ENCODE measurements at places on chromosomes 16 and 17.

DNA sequence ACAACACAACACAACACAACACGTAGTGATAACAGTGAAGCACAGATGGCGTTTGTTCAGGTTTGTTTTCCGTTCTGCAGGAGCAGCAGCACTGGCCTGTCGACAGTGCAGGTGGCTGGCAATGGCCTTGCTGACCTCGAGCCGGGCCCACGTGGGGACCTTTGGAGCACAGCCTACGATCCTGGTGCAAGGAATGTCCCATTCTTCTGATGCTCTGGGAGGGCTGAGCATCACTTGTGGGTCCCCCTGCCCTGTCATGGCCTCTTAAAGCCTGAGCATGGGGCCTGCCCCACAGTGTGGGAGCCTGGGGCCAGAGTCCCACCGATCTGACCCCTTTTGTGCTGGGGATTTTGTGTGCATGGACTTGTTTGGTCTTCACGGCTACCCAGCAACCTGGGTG lies 6.8 kb downstream of the MAP2K3 start:
- no peak for DNase-seq

DNA sequence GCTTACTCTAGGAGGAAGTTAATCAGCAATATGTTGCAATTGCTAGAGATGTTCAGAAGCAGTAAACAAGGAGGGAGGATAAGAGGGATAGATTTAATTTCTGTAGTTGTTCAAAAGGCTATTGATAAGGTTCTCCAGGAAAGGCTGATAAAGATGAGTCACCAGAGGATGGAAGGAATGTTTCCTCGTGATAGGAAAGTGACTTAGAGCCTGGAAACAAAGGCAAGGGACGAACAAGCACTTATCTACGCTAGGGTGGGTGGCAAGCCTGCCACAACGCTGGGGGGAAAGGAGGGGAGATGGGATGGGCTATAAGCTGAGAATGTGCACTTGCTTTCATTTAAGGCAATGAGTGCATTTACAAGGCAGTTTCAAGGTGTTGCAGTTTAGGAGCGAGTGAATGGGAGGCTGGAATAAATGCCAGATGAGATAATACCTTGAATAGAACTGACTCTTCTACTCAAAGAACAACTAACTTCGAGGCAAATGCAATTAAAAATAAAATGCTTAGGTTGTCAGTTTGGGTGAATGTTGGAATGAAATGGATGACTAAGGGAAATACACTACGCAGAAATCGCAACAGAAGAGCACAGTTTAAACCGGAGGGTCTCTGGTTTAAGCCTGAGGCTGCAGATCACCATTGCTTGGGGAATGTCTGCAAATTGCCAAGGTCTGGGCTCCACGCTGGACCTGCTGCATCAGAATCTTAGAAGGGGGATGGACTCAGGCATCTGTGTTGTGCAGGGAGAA lies 76.0 kb upstream of the RBBP6 start:
- no peak for DNase-seq

- DNase-seq, result no peak
Observed at GRCh38 chr17:12287953-12288352, 267.3 kb downstream of the MAP2K4 start.

- no peak for DNase-seq
Observed at GRCh38 chr17:28871056-28871579, 16.3 kb downstream of the ERAL1 start.

DNA sequence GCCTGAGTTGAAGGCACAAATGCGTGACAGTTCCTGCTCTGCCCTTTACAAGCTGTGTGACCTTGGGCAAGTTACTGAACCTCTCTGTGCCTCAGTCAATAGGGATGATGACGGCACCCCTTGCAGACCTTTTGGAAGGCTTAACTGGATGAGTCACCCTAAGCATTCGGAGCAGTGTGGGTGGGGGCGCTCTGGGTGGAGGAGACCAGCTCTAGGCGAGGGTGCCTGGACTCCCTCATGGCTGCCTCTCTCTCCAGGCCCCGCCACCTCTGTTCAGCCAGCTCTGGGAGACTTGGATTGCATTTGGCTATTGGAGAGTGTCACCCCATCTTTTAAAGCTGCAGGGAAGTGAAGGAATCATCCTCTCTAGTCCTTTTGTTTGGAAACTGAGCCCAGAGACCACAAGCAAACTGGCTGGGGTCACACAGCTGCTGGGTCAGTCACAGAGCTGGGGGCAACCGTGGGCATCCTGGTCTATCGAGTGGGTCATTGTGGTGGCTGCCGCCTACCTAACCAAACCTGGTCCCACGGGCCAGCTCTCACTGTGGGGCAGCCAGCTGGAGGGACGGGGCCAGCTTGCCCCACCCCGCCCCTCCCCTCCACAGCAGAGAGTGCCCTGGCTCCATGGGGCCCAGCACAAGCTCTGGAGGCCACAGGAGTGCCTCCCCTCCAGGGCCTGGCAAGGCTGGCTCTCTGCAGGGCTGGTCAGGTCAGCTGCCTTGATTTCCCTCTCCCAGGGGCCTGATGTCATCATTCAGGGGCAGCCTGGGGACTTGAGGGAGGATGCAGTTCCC lies 20.2 kb upstream of the GSE1 start:
- no peak for DNase-seq

DNA sequence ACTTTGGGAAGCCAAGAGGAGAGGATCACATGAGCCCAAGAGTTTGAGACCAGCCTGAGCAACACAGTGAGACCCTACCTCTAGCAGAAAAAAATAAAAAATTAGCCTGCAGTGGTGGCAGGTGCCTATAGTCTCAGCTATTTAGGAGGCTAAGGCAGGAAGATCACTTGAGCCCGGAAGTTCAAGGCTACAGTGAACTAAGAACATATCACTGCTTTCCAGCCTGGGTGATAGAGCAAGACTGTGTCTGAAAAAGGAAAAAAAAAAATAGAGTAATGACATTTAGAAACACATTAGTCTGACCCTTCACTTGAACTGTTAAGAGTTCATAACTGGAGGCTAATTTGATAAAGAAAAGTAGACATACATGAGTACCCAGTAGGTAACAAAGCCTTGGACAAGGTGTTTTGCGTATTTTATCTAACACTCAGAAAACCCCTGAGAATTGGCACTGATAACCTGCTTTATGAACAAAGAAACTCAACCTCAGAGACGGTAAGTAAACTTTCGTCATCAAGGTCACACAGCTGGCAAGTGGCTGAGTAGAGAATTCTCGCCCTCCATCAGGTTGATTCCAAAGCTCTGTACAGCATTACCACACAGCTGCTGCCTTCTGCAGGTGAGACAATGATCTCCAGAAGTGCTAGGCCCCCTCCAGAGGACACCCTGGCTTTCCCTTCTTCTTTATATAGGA lies 101.1 kb downstream of the SMG6 start:
- no peak for DNase-seq

DNA sequence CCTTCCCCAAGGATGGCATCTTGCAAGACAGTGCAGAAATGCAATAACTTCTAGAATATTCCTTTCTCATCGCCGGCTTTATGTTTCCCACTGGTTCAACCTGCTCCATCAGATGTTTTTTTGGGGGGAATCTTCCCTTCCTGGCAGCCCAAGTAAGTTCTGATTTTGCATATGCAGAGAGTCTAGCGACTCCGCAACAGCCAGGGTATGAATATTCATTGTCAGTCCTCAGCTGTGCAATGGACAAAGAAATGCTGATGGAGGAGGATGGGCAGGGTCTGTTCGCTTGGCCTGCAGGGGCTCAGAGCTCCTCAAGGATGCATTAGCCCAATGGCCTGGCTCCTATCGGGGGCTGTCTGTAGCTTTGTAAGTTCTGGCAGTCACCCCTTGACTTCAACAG lies 358.8 kb upstream of the CCL2 start:
- peak; percentile 45 for DNase-seq

- DNase-seq, result no peak
Observed at GRCh38 chr17:74213861-74214391, 555 bp downstream of the TTYH2 start.

DNA sequence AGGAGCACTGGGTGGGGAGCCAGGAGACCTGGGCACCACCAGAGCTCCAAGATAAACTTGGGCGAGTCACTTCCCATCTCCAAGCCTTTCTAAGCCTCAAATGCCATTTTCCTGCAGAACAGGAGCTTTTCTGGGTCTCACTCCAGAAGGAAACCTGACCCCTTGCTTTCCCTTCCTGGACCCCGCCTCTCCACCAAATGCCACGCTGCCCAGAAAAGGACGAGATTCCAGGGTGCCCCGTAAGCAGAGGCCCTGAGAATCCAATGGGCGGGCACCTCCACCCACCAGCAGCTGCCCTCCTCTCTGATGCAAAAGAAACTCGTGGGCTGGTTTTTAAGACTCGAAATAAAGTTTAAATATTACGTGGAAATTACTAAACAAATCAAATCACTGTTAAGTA lies 31.3 kb downstream of the ZNF423 start:
- no peak for DNase-seq

- DNase-seq, result peak; percentile 17
Observed at GRCh38 chr16:88727871-88728270, 21.6 kb downstream of the CTU2 start.

DNA sequence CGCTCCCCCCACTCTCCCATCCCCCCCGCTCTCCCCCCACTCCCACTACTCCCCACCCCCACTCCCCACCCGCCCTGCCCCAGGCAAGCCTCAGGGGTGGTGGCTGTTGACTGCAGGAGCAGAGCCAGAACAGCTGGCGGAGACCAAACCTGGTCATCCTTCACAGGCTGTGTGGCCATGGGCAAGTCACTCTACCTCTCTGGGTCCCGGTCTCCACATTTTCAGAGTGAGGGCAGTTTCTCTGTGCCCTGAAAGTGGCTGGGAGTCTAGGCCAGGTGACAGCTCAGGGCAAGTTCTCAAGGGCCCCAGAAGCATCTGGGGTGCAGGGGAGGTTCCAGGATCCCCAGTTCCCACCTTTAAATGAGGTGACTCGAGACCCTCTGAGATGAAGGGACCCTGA lies 15.1 kb upstream of the BAHCC1 start:
- no peak for DNase-seq

- DNase-seq, result no peak
Observed at GRCh38 chr17:42566215-42566882, 551 bp upstream of the MLX start.

DNA sequence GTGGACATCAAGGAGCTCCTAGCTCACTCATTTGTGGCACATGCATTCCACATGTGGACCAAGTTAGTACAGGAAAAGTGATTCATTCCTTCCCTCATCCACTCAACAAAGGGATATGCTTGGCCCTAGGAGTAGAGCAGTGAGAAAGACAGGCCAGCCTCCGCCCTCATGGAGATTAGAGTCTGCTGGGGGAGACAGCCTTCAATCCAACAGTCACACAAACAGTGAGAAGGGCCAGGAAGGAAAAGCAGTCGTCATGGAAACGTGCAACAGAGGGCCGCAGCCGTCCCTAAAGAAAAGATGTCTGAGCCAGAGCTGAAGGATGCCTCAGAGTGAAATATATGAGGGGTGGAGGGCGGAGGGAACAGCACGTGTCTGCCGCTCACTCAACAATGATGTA lies 109.9 kb downstream of the VPS53 start:
- DNase-seq, result peak; percentile 82

DNA sequence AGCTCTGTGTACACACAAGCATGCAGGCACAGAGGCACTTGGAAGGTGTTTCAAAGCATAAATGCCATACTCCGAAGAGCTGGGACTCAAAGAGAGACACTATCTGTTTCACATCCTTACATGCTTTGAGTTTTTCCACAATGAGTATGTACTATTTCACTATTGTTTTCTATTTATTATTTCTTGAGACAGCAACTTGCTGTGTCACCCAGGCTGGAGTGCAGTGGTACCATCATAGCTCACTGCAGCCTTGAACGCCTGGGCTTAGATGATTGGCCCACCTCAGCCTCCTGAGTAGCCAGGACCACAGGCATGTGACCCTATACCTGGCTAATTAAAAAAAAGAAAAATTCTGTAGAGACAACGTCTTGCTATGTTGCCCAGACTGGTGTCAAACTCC lies 31.6 kb downstream of the CYB5D2 start:
- no peak for DNase-seq

DNA sequence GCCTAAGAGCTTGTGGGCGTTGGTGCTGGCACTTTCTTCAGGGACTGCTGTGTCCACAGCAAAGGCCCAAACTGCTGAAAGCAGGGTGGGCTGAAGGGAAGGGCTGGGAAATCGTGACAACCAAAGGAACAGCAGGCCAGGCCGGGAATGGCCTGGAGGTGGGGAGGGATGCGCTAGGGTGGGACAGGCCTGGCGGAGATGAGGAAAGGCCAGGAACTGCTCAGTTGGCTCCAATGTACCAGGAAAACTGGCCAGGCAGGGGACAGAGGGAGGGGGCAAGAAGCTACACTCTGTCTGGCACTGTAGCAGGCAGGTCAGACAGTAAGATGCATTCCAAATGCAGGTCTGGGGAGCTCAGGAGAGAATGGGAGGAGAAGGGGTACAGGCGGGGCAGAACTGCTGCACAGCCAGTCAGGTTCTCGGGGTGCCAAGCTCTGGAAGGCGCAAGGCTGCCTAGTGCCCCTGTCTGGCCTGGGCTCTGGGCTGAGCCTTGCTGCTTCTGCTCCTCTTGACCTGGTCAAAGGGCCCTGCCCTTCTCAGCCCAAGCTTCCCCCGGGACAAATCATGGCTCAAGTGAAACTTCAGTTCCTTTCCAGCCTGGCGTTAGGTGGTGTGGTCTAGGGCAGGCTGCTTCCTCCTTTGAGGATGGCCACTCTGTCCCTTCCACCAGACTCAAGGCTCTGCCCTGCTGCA lies 7.3 kb downstream of the PNMT start:
- DNase-seq, result no peak

DNA sequence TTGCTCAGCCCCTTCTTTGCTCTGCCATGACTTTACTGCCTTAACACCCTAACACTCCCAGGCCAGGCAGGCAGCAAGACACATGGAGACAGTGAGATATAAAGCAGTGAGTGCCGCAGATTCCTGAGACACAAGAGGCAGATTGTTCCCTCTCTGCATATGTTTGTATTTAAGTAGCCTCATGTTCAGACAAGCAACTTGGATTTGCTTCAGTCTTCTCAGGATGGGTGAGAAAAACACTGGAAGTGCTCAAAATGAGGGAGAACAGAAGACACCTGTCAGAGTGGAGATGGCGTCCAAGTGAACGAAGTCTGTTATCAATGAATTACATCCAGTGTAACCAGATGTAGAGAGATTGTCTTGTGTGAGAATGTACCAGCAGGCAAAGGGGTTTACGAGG lies 86.8 kb downstream of the CES1 start:
- DNase-seq, result no peak

DNA sequence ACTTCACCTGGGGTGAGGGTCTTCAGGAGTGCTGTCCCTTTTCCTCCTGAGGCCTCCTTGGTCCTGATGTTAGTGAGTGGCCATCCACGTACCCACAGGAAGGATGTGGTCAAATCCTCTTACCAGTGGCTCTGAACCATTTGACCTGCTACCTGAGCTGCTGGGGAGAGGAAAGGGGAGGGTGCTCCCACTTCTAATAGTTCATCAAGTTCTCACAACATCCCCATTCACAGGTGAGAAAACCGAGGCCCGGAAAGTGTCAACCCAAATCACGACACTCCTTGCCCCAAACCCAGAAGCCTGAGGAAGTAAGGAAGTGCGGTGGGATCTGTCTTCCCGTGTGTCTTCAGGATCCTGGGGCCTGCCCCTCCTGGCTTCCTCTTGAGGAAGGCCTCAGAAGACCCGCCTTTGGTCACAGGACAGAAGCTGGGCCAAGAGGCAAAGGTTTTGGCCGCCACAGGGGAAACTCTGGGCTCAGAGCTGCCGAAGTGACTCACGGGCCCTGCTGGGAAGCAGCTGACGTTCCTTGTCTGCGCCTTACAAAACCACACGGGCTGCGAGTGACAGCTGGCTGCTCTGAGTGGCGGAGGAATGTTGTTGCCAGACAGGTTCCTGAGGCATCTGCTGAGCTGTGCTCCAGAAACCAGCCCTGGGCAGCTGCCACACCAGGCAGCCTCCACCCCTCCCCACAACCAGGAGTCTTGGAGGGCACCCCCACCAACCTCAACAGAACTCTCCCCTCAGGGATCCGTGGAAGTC lies 13.9 kb upstream of the KIFC3 start:
- peak; percentile 70 for DNase-seq
